ENCODE measurements at places on chromosomes 4 and X.

GRCh38 chrX:154117566-154117965 is 20.0 kb upstream of the MECP2 start:
- no peak for DNase-seq

DNA sequence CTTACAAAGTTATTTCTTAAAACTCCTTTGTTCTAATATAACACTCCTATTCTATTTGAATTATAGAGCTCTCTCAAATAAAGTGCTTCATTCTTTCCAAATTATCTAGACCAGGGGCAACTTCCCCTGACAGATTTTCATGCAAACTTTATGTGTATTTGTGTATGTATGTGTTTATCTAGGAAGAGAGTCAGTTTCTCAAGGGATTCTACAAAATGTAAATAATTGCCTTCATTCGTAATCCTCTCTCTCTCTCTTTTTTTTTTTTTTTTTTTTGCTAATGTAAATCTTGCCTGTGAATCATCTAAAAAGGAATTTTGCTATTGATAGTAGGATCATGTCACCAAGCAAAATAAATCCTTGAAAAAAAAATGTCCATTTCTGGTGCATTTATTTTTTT is 38.9 kb upstream of the RBPJ start:
- DNase-seq: no peak

DNA sequence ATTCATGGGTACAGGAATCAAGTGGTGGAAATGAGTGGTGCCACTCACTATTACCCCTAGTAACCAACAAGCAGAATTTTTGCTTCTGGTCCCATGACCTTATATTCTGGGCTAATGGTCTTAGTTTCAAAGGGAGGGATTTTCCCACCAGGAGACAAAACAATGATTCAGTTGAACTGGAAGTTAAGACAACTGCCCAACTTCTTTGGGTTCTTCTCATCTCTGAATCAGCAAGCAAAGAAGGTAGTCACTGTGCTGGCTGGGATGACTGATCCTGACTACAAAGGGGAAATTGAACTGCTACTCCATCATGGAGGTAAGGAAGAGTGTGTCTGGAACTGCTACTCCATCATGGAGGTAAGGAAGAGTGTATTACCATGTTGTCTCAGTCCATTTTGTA is 87.2 kb downstream of the IL13RA2 start:
- DNase-seq: no peak

DNA sequence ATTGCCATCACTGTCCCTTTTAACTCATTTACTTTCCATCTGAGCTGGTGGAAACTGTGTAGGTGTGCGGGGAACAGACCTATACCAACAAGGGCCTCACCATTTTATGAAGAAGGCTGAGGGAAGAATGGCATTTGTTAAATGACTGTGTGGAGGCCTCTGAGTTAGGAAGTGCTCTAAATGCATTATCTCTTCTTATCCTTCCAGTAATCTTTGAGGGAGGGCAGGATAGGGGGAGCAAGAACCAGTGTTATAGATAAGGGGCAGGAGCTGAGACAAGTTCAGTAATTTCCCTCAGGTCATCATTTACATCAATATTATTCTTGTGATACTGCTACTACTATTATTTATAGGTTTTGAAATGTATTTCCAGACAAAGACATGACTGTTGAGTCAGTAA is 122.4 kb upstream of the PDLIM3 start:
- no peak for DNase-seq

DNA sequence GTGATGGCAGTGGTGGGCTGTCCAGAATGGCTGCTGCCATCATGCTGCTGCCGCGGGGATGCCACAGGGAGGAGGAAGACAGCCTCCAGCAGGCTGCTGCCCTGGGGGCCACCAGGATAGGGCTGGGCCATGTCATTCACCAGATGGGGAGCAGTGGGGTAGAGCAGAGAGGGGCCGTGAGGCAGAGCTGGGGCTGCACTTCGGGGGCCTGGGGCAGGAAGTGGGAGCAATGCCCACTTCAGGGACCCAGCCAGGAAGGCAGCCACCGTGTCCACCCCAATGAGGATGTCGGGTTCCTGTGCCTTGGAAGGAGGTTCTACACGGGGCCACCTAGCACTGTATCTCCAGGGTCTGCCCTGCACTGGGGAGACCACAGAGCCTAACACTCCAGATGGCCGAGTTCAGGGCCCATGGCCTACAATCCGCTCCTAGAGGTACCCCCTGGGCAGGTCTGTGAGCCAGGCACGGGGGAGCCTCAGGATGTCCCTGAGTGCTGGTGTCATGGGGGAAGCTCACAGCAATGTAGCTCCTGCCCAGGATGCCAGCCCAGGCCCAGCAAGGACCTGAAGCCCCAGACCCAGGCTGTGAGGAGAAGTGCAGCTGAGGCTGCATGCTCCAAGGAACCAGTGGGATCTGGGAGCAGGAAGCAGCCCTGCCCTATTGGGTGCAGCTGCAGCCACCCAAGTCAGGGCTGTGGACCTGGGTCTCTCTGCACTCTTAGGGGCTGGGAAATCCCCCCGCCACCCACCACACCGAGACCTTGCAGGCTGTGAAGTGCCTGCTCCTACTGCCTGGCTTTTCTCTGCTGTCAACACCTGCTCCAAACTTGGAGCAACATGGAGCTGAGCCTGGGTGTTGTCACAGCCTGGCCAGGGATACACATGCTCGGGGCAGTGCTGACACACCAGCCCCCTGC is 140.3 kb downstream of the PDHA2 start:
- no peak for DNase-seq

- DNase-seq: peak; percentile 29
Measured at GRCh38 chr4:72326692-72327632, 242.1 kb downstream of the ADAMTS3 start.

- DNase-seq: no peak
Measured at GRCh38 chrX:119696251-119696890, 3.4 kb upstream of the SEPTIN6 start.

DNA sequence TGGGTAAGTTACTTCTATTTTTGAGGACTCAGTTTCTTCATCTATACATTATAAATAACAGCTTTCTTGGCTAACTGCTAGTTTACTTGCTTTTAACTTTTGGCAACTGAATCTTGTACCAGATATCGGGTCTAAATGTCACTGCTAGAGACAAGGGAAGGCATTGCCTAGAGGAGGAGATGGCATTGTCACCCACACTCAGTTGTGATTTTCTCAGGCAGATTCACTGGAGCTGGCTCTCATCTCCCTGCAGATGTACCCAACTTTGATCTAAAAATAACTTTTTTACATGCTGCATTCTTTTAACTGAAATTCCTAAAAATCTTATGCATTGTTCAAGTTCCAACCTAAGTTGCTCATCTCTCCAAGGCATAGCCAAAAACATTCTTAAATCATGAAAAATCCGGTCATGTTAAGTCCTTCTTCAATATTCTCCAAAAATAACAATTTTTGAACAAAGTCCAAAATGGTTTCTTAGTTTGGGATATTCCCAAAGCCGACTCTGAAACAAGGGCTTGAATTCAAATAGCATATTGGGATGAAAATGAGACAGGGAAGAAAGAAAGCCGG is 469.0 kb upstream of the BOD1L1 start:
- DNase-seq: no peak

DNA sequence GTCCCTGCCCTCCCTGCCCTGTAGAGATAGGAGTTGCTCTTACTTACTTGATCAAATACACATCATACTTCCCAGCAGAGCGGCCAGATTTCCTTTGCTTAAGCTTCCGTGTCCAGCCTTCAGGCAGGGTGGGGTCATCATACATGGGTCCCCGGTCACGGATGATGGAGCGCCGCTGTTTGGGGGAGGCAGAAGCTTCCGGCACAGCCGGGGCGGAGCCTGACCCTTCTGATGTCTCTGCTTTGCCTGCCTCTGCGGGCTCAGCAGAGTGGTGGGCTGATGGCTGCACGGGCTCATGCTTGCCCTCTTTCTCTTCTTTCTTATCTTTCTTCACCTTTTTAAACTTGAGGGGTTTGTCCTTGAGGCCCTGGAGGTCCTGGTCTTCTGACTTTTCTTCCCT is 12.5 kb upstream of the IRAK1 start:
- DNase-seq: no peak

- no peak for DNase-seq
Measured at GRCh38 chr4:36391411-36391810, 110.0 kb downstream of the DTHD1 start.

DNA sequence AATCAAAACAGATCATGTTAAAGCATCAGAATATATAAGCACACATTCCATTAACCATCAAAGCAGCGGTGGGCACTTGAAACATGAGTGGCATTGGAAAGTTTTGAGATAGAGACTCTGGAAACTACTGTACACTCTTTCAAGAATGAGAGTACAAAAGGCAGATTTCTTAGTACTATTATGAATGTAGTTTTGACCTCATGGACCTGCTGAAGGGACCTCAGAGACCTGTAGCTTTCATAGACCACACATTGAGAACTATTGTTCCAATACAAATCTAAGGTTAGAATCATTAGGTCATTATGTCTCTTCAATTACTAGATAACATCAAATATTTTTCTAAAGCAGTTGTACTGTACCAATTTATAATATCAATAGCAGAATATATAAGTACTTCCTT is 283.6 kb downstream of the RPA4 start:
- no peak for DNase-seq

- DNase-seq: no peak
Measured at GRCh38 chr4:120318196-120318846, 251.7 kb upstream of the MAD2L1 start.

GRCh38 chr4:931194-931959 is 739 bp downstream of the GAK start:
- no peak for DNase-seq

GRCh38 chr4:55336138-55337034 is 9.7 kb upstream of the SRD5A3 start:
- DNase-seq: no peak

DNA sequence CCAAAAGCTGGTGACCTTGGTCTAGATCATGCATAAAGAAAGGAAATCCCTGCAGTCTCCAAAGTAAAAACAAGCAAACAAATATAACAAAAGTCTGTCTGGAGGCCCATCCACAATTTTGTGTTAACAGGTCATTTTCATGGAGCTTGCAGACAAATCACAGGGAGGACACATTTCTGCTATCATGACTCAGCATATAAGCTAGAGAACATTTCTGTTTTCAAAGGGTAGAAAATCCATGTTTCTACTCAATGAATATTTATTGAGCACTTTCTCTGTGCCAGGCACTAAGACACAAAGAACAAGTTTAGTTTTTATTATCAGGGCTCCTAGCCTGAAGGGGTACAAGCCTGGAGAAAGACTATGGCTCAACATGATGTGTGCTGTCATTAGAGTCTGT is 71.1 kb downstream of the PARM1 start:
- DNase-seq: no peak

DNA sequence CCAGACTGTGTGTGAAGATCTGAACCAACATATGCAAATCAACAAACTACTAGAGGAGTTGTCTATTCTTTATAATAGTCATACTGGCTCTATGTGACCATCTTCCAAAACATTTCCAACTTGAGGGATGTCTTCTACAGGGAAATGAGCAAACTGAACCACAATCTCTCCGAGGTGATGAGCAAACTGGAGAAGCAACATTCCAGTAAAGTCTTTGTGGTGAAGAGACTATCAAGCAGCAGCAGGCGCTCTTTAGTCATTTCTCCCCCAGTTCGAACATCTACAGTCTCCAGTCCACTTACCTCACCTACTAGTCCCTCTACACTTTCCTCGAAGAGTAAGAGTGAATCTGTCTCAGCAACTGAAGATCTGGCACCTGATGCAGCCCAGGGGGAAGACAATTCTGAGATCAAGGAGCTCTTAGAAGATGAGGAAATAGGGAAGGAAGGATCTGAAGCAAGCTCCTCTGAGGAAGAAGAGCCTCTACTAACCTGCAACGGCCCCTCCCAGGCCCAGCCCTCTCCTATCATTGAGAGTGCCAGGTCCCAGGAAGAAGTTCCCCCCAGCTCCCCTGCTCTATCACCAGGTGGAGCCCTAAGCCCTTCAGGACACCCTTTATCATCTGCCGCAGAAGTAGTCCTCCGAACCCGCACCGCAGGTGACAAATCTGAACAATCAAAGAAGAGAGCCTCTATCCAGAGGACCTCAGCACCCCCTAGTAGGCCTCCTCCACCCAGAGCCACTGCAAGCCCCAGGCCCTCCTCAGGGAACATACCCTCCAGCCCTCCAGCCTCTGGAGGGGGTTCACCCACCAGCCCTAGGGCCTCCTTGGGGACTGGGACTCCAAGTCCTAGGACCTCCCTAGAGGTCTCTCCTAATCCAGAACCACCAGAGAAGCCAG is 98.1 kb downstream of the HNRNPD start:
- no peak for DNase-seq

GRCh38 chr4:85107553-85107952 is 141.1 kb upstream of the WDFY3 start:
- DNase-seq: no peak

DNA sequence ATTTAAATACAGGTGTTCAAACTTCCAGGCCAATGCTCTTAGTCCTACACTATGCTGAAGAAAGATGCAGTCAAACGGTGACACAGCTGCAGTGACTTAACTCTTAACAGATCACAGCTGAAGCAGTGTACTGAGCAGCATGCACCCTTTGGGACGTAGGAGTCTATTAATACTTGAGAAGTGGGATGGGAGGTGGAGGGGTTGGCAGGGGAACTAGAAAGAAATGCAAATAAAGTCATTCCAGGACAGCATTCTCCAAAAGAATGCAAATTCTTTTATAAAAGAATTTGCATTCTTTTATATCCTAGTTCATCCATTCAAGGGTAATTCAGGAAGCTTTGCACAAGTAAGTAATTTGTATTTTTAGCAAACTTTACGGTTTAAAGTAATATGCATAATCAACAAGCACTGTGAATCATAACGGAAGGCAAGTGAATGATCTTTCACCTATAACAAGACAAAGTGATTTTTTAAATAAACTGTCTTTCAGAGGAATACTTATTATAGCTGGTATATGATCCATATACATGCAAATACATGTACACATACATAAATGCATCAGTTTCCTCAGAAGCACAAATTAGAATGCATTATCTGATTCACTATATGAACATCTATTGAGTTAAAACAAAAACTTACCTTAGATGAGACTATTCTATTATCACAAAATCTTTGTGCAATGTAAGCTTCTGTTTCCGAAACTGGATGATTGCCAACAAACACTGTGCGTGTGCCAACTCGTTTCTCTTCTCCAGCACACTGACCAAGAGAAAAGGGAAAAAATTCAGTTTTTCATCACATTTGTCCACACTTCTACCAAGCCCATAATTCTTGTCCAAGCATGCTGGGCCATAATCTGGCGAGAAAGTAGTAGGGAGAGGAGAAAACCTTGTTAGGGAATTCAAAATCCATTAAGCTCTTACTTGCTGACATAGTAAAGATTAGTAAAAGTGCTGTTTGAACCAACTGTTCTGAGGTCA is 106.5 kb downstream of the ATP11C start:
- peak; percentile 26 for DNase-seq

DNA sequence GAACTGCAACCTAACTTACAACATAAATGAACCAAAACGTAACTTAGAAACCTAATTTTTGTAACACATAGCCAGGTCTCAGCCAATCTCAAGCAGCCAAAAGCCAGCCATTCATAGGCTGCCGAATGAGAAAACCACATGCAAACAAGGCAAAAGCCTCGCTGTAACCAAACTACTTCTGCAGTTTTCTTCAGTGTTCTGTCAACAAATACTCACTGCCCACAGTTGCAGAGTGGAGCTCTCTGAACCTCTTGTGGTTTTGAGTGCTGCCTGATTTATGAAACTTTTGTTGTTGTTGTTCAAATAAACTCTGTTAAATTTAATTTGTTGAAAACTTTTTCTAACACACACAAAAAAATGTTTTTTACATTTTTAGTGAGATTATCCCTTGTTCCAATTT is 251.2 kb downstream of the PAPSS1 start:
- DNase-seq: no peak

- DNase-seq: no peak
Measured at GRCh38 chrX:42495139-42495538, 282.8 kb downstream of the PPP1R2C start.
